Brain microvascular endothelial cell (primary cell): ENCODE measurements at places on chromosomes 7 and 10.

- no peak for DNase-seq
These were observed 9.5 kb downstream of the RNF32 start for GRCh38 chr7:156650042-156650441.

- peak; percentile 49 for DNase-seq
These were observed 256.7 kb downstream of the AGMO start for GRCh38 chr7:15305002-15305600.

DNA sequence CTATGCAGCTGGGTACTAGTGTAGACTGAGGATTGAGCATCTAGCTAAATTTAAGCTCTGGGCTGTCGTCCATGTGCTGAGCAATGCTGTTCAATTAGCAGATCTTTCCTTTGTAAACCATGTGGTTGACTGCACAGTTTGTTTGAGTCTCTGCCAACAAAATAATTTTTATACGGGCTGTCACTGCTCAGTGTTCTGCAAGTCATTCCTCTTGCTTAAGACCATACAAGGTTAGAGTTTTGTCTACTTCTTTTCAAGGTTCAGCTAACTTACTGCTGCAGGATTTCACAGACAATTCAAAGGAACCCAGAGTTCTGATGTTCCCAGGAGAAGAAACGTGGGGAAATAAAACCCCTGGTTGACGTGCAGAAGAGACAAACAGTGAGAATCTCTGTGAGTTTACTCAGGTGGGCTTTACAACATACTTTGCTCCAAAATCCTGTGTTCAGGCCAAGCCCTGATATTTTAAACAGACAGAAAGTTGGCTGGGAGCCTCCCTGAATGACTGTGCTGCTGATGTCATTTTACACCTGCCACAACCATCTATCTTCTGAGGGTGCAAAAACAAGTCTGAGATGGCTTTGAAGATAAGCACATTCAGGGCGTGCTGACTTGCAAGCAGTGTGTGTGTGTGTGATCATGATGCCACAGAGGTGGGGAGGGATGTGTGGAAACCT, 177.1 kb upstream of the SVIL start:
- peak; percentile 58 for DNase-seq

DNA sequence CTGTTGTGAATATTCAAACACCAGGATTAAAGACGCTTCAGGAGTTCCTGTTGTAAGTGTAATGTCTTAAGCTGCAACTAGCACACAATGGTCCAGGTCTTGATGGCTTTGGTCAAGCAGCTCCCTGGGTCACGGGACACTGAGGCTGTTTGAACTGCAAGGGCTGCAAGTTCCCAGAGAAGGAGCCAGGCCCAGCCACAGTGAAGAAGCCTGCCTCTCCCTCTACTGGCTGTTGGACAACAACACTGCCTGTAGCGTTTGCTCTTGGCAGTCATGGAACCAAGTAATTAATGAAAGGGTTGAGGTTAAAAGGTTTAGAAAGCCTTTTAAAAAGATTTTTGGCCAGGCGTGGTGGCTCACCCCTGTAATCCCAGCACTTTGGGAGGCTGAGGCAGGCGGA, 31.9 kb upstream of the GUSB start:
- peak; percentile 56 for DNase-seq

DNA sequence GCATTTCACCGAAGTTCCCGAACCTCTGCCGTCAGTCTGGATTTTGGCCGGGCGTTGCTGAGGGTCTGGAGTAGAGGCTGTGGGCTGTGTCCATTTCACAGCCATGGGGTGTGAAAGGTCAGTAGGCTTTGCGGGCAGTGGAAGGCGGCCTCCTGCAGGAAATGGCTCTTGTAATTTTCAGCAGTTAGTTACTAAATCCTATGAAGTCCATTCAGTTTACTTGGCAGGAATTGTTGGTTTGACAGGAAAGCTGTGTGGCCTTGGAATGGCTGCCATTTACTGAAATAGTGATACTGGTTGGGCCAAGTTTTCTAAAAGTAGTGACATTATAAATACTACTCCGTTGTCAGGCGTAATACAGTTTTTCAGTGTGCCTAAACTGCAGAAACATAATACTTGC, 303.7 kb downstream of the CCDC3 start:
- no peak for DNase-seq
